Fibroblast of upper back skin (primary cell): ENCODE measurements at places on chromosomes 7 and 10.

DNA sequence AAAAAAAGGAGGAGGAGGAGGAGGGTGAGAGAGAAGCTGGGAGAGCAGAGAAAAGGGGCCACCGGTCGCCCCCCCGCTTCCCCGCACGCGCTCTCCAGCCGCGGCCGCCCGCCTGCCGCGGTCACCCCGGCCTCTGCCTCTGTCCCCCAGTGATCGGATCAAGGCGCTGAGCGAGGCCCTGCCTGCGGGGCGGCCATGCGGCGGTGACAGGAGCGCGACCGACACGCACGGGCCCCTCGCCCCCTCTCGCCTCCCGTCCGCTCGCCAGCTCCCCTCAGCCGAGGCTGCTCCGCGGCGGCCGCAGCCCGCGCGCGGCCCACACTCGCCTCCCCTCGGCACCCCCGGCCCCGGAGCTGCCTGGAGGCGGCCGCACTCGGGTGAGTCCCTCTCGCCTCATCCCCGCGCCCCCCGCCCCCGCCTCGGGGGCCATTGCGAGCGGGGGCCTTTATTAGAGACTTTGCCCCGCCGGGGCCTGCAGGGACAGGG is at the start of gene GTF2I:
GTF2I (plus strand) TSS at position 27 of the 486 bp plus-strand sequence. CDS start 31,411 bp downstream, outside the sequence.
- DNase-seq = no peak

GRCh38 chr10:119849944-119850343 is 22.7 kb downstream of the MCMBP start:
- peak; percentile 41 for DNase-seq

DNA sequence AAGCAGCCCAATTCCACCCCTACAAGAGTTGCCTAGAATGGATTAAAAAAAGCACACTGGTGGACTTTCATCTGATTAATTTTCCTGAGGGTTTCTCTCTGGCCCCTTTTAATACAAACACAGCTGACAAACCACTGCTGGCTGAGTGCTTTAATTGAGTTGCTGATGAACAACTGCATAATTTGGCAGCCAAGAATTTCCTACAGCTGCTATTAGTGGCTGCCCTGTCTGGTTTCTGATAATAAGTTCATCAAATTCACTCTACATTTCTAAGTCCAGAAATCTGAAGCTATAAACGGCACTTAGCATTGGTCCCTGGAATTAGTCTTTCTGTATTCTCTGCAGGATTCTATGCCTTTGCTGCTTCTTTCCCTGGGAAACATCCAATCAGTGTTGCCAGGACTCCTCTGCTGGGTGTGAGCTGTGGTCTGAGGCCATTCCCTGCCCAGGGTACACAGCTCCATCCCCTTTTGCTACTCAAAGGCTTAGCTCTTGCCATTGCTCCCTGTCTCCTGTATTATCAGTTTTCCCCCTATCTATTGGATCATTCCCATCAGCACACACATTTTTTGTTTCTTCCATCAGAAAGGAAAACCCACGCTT is 110.6 kb downstream of the LSM5 start:
- DNase-seq = no peak

- DNase-seq = no peak
These were observed 3.5 kb upstream of the HBP1 start for GRCh38 chr7:107165341-107165740.

DNA sequence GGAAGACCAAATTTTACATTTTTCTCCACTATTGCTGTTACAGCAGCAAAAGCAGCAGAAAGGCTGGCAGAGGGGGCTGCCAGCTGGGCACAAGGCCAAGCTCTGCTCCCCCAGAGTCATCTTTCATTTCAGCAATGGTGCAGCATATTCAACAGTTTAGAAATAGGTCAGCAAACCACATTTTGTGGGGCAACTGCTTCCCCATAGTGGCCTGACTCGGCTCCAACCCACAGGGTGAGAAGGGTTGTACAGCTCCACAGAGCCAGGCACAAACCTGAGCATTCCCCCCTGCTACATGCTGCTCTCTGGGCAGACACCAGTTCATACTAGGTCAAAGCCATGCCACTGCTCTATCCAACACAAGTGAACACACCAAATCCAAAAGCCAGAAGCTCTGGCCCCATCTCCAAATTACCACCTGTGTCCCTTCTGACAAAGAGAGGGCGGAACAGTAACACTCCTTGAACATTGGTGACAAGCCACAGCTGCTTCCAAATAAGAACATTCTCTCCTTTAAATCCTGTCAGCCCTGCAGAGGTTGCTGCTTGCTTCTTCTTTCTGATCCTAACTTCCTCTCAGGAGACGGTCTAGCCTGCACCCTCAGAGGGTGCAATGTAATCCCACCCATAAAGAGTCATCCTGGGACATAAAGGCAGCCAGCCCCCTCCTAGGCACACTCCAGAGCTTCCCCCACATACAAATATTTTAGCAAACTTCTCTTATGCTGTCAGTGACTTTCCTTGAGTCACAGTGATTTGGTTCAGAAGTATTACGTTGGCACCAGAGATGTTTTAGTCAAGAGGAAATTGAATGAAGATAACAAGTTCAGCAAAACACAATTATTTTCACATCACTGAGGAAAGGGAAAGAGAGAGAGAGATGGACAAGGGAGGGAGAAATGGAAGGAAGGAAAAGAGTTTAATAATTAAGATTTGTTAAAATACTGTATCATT is 39.0 kb upstream of the SLIT1 start:
- no peak for DNase-seq

DNA sequence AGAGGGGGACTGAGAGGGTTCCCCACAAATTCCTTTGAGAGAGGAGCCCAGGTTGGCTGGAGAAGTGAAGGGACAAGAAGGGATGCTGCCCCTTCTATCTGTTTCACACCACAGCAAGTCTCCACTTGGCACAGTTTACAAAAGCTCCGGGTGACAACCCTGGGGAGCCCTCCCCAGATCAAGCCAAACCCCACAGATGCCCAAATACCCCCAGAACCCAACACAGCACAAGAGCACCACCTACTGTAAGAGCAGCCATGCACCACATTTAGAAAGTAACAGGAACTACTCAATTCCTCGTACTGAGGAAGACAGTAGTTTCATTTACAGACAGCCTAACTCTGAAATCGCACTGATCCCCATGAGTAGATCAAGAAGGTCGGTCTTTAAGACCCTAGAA is 67.8 kb upstream of the ATP6V0A4 start:
- DNase-seq = no peak

GRCh38 chr7:137221467-137221866 is 122.1 kb downstream of the PTN start:
- no peak for DNase-seq
